Activated CD4-positive, alpha-beta T cell treated with anti-CD3 and anti-CD28 coated beads, Interleukin-2, amount 50 U/mL, for 1 hour (primary cell): ENCODE measurements at places on chromosomes 7 and 10.

GRCh38 chr7:151205730-151206129 lies 4.6 kb downstream of the H2BK1 start:
- no peak for DNase-seq

DNA sequence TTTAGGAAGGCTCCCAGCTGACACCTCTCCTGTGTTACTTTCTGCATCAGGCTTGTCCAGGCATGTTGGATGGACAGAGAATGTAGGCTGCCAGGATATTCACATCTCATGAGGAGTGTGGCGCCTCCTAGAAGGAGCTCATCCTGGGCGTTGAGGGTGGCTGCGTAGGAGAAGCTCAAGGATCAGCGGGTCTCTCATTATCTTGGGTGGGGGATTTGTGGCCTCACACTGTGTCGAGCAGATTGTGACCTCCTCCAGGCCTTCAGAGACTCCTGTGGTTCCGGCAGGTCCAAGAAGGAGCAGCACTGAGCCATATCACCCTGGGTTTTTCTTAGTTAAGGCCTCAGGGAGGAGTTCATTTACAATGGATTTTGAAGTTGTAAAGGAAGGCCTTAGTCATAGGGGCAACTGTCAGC lies 8.7 kb upstream of the COBL start:
- DNase-seq = no peak

DNA sequence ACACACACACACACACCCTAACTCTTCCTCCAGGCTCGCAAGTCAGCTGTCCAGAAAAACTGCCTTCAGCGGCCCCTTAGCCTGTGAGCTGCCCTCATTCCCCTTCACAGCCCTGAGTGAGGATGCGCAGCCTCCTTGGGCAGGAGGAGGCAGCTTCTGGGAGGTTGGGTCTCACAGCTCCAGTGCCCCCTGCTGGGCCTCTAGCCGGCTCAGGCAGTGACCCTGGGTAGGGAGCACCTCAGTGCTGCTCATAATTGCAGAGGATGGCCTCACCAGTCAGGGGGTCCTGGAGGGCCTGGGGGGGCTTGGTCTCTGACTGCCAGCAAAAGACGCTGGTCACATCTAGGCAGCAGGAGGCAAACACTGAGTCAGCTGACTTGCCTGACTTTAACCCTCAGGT lies 43.7 kb downstream of the ZNF273 start:
- no peak for DNase-seq

GRCh38 chr7:19522486-19522885 lies 186.4 kb downstream of the POLR1F start:
- DNase-seq = no peak

DNA sequence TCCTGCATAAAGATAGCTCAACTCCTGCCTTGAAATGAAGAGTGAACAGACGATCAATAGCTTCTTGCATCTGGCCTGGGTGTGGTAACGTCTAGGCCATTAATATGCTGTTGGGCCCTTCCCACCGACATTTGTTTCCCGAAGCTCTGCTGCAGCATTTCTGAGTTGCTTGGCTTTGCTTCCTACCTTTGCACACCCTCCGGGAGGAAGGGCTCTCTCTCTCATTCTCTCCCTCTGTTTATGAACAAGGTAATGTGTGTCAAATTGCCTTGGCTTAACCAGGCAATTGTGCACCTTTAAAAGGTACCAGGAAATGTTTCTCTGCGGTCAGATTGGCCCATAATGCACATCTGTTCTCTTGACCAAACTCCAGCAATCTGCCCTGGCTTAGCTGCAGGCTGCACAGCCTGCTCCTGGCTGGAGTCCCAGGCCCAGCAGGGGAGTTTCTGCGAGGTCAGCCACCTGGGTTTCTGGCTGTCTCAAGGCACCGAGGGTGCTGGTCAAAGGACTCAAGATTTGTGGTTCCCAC lies 223.7 kb downstream of the SNX10 start:
- DNase-seq = no peak

GRCh38 chr10:3494131-3494837 lies 290.7 kb downstream of the KLF6 start:
- no peak for DNase-seq

- DNase-seq = no peak
Measured at GRCh38 chr10:6320320-6321010, 117.7 kb downstream of the PFKFB3 start.

- DNase-seq = peak; percentile 36
Measured at GRCh38 chr10:128078136-128078969, 47.9 kb downstream of the MKI67 start.

- DNase-seq = no peak
Measured at GRCh38 chr10:70695241-70696030, 23.1 kb downstream of the ADAMTS14 start.

GRCh38 chr10:44935201-44935965 lies 24.2 kb upstream of the RASSF4 start:
- no peak for DNase-seq

DNA sequence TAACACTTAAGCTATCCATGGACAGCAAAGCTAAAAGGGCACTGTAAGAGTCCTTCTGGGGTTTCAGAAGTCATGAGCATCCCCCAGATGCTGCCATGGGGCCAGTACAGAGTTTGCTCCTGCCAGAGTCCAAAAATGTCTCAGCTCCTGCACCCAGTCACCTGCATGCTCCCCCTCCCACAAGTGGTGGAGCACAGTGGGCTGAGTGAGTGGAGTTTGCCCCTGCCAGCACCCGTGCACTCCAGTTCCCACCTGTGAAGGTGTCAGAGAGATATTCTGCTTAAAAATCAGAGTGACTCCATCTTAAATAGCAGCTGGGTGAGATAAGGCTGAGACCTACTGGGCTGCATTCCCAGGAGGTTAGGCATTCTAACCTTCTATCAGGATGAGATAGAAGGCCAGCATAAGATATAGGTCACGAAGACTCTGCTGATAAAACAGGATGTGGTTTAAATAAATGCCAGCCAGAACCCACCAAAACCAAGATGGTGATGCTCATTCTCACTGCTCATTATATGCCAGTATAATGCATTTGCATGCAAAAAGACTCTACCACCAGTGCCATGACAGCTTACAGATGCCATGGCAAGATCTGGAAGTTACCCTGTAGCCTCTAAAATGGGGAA lies 140.1 kb upstream of the ZNF92 start:
- no peak for DNase-seq

GRCh38 chr7:91168871-91169829 lies 95.1 kb upstream of the FZD1 start:
- DNase-seq = no peak

GRCh38 chr7:50608196-50608906 lies 43.1 kb upstream of the DDC start:
- no peak for DNase-seq

DNA sequence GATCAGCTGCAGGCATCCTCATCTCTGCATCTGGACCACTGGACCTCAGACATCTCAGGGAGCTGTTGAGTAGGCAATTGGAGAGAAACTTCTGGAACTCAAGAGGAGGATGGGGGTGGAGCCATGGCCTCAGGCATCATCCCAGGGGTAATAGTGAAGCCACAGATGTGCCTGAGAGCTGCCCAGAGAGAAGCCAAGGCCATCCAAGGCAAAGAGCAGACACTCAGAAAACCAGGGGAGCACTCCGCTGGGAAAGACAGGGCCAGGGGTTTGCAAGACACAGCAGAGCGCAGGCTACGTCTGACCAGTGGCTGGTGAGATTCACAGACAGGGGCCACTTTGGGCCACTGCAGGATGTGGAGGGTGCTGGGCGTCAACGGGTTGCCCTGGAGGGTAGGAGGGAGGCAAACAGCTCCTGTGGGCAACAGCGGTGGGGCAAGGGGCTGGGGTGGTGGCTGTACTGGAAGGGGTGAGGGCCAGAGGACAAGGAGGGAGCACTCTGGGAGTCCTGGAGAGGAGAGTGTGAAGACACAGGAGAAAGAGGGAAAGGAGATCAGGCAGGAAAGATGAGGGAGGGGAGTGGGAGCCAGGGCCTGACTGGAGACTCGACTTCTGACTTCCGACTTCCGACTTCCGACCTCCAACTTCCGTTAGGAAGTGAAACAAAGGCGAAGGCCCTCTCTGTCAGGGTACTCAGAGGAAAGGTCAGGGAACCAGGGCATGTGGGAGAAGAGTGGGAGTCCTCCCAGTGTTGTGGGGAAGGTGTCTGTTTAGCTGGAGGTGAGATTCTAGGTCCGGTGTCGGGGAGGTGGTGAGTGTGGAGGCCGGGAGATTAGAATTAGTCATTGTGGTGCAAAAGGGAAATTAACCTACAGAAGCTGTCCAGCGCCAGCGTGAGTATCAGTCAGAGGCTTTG lies 69.7 kb upstream of the ANTXRL start:
- DNase-seq = no peak

DNA sequence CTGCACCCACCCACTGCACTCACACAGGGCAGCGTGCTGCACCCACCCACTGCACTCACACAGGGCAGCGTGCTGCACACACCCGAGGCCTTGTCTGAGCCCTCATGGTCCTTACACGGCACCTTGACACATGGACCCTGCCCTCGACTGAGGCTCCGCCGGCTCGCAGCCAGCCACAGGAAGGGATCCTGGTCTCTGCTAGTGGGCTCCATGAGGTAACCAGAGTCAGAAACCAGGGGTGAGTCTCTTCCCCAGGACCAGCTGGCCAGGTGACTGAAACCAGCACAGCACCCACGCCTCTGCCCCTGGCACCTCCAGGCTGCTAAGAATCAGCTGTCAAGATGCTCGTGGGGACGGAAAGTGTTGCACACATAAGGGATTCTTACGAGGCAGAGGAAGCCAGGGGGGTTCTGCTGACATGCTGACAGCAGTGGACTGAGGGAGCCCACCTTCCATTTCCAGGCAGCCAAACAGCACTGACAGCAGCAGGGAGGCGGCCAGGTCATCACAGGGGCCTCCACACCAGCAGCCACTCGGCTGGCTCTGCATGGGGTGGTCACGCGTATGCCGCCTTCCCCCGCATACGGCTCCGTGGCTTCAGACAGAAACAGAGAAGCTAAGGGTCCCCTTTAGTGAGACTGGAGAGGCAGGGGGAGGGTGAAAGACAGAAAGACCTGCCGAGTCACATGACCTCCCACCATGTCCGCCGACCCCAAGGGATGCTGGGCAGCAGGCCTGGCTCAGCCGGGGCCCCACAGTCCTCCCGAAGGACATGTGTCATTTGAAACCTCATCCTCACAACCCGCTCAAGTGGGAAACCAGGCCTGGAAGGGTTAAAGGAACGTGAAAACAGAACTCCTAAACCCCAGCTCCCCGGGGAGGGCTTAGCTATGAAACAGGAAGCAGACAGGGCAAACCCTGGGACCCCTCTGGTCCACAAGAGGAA lies 34.2 kb downstream of the GPER1 start:
- no peak for DNase-seq

DNA sequence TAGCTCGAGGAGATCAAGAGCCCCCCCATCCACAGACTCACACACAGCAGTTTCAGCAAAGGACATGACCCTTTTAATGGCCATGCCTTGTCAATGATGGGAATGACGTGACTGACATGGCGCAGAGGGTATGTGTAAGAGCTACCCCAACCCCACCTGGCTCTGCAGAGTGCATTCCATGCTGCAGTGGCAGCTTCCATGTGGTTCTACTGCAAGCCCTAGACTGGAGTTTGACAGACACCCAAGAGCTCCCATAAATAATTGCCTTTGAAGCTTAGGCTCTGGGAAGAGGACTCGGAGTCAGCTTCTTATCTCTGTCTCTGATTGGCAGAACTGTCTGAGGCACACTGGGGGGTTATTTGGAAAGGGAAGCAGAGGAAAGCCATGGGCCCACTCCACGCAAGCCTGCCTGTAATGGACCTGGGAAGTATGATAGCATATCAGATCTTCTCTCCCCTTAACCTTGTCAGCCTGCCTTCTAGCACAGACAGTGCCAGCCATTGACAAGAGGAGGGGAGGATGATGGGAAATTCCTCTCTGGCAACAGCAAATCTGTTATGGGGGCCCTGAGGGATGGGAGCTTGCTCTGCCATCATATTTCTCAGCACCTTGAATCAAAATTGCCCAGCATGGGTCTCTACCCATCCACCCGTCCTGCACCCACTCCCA lies 478.5 kb upstream of the PODXL start:
- no peak for DNase-seq

GRCh38 chr7:30469303-30469702 lies 9.3 kb downstream of the NOD1 start:
- DNase-seq = no peak

DNA sequence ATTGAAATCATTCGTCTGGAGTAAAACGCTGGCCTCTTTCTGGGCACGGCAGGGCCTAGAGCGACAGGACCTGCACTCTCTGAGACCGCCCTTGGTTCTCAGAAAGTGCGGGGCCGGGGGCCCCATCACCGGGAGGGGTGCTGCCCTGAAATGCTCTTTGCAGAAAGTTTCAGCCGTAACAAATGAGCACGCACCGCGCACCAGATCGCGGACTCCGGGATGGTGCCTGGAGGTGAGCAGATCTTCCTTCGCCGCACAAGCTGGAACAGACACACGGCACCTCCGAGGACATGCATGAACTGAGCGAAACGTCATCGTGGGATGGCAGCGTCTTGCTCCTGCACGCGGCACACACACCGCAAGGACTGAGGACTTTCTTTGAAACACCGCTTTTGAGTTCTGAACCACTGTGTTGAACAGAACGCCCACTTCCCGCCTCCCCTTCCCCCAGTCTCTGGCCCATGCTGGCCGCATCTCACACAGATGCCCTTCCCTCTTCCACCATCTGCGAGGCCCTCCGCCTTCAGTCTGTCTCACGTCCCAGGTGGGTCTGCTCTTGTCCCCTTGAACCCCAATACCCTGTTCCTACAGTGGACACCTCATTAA lies 538.7 kb upstream of the MGMT start:
- no peak for DNase-seq

GRCh38 chr10:98256692-98257091 lies 11.3 kb downstream of the LOXL4 start:
- no peak for DNase-seq

GRCh38 chr10:101780187-101780817 lies 2.9 kb downstream of the NPM3 start:
- DNase-seq = no peak

DNA sequence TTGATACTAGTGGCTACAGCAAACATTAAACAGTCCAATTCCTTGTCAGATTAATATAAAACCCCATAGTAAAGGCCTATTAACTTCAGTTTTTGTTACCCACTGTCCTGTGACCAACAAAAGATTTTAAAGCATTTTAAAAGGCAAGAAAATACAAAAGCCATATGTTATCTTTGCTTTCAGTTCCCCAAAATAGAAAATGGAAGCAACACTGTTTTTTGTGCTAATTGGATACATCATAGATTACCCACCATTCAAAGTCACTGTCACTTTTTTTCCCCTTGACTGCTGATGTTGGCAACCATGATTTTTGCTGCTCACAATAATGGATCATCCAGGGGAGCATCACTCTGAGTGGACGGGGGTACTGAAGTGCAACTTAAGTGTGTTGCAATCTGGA lies 52.4 kb upstream of the TMEM140 start:
- DNase-seq = no peak

DNA sequence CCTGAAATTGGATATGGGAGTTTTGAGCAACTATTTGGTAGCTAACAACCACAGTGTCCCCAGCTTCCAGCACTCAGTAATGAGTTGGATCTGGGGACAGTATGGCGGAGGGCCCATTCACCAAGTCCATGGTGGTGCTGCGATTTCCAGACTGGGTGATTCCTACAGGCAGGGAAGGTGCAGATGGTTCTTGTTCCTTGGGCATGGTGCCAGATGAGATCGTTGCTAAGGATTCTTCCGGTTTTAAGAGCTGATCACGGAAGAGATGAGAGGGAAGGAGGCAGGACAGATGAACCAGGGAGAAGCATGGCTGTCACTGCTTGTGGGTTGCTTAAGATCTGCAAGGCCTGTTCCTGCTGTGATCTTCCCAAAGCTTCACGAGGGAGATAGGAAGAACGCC lies 380.3 kb downstream of the TCERG1L start:
- no peak for DNase-seq

GRCh38 chr10:62045765-62046521 lies 144.4 kb downstream of the ARID5B start:
- no peak for DNase-seq

GRCh38 chr7:71682181-71682580 lies 550.2 kb downstream of the GALNT17 start:
- DNase-seq = no peak
